ENCODE measurements at places on chromosomes 11 and 22. TPM values are rescaled to one million over a fixed set of nuclear protein-coding genes. Genes with fewer than 3 reads are reported as not detected.

DNA sequence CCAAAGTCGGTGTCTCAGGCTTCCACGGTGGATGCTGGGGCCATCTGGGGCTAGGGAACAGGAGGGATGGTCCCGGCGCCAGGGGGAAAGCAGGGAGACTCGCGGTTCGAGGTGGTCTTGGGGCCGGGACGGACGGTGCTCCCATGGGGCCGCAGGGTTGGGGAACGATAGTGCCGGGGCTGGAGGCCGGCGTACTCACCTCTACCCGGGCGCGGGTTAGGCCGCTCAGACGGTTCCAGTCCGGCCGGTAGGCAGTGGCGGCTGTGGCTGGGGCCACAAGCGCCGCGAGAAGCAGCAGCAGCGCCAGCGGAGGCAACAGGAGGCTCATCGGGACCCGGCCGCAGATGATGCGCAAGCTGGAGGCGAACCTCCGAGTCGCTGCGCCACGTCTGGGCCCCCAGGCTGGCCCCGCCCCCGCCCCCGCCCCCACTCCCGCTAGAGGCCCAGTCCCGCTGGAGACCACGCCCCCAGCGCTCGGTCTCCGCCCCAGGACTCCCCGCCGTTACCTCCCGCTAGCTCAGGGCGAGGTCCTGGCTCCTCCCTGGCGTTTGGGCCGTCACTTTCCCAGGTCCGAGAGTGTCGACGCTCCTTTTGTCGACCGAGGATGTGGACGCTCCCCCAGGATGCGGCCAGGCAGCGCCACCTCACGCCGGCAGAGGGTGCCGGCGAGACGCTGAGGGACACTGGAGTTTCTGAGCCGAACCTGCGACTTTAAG, at the start of gene SELENOM:
Gene SELENOM (minus strand): TSS at position 391 of the 716 bp plus-strand sequence. CDS start 63 bp downstream, at position 328.
- DNase-seq, result peak; percentile 91
- H3K36me3 ChIP-seq, result peaks cover 3% of the 10 kb centered on the region
- peaks cover 5% of the 10 kb centered on the region for H3K4me1 ChIP-seq
- H3K27me3 ChIP-seq, result no peaks in the 10 kb centered on the region

- no peak overlapping the region for H3K4me3 ChIP-seq
- H3K27ac ChIP-seq, result no peak overlapping the region
- no peaks in the 10 kb centered on the region for H3K4me1 ChIP-seq
Observed at GRCh38 chr11:123040111-123040432, 21.9 kb downstream of the HSPA8 start.

DNA sequence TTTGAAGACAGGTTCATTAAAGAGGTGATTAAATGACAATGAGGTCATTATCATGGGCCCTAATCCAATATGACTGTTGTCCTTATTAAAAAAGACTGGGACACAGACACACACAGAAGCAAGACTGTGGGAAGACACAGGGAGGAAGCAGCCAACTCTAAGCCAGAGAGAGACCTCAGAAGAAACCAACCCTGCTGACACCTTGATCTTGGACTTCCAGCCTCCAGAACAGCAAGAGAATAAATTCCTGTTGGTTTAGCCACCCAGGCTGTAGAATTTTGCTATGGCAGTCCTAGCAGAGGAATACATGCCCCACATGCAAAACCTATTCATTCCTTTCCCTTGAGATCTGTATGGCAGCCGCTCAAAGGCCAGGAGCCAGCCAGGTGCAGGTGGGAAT, 35.6 kb upstream of the CACNG2 start:
- H3K36me3 ChIP-seq, result no peaks in the 10 kb centered on the region
- no peak for DNase-seq
- H3K4me1 ChIP-seq, result no peaks in the 10 kb centered on the region
- H3K4me3 ChIP-seq, result no peak overlapping the region

DNA sequence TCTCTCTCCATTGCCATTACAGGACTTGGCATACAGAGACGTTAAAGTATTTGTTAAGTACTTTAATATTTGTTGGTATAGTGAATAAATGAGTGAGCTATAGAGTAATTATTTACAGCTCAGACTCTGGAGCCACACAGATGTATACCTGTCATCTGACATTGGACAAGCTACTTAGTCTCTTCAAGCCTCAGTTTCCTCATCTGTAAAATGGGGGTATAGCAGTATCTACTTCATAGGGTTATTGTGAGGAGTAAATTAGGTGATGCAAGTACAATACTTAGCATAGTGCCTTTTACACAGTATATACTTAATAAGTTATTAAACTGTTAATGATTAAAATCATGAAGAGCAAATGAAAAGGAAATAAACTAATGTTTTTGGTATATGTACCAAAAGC, 203.2 kb downstream of the NAV2 start:
- no peak overlapping the region for H3K27ac ChIP-seq
- peaks cover 2% of the 10 kb centered on the region for H3K36me3 ChIP-seq
- H3K4me1 ChIP-seq, result peaks cover 34% of the 10 kb centered on the region
- DNase-seq, result no peak

DNA sequence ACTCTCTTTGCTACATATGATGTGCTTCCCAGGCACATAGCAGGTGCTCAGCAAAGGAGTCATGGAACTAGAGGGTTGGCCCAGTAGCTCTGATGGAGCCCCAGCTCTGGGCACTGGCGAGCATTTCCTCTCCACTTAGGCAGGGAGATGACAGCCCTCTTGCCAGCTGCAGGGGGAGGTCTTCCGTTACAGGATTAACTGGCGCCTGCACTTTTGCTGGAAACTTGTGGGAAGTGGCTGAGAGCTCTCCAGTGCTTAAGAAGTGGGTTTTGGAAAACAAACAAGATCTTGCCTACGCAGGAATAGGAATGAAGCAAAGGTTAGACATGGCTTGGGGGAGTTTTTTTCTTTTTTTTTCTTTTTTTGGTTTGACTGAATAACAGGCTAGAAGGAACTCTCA, 75.5 kb downstream of the MICAL2 start:
- no peak overlapping the region for H3K4me3 ChIP-seq
- H3K27me3 ChIP-seq, result no peaks in the 10 kb centered on the region
- H3K4me1 ChIP-seq, result no peaks in the 10 kb centered on the region
- H3K27ac ChIP-seq, result no peak overlapping the region
- no peak for DNase-seq

DNA sequence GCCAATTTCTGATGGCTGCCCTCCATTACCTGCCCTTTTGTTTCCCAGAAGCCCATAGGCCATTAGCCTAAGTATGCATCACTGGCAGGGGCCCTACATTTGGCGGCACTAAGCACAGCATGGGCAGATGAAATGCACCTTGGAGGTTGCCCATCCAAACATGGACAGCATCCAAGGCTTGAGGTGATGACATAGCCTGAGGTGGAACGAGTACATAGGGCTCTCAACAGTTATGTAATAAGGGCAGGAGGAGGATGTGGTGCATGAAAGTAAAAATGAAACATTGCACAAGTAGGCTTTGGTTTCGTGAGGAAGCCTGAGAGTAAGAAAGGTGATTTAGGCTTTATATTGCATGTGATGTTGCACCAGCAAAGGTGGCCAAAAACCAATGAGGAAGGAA, 148.1 kb downstream of the FAM76B start:
- no peak overlapping the region for H3K27ac ChIP-seq
- no peaks in the 10 kb centered on the region for H3K36me3 ChIP-seq
- H3K27me3 ChIP-seq, result no peaks in the 10 kb centered on the region

GRCh38 chr22:34960005-34960404, 106.0 kb upstream of the ISX start:
- H3K36me3 ChIP-seq, result no peaks in the 10 kb centered on the region
- H3K4me1 ChIP-seq, result no peaks in the 10 kb centered on the region
- no peak overlapping the region for H3K4me3 ChIP-seq
- H3K27ac ChIP-seq, result no peak overlapping the region

DNA sequence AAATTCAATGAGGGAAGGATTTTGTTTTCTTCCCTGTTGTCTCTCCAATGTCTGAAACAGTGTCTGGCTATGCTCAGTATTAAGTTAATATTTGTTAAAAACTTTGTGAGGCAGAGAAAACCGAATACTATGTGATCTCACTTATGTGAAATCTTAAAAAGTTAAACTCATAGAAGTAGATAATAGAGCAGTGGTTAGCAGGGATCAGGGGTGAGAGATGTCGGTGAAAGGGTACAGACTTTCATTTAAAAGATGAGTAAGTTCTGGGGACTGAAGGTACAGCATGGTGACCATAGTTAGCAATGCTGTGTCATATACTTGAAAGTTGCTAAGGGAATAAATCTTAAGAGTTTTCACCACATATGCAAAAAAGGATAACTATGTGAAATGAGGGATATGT, 244.6 kb downstream of the AASDHPPT start:
- H3K27ac ChIP-seq, result no peak overlapping the region
- DNase-seq, result no peak
- H3K4me1 ChIP-seq, result no peaks in the 10 kb centered on the region
- H3K4me3 ChIP-seq, result no peak overlapping the region

DNA sequence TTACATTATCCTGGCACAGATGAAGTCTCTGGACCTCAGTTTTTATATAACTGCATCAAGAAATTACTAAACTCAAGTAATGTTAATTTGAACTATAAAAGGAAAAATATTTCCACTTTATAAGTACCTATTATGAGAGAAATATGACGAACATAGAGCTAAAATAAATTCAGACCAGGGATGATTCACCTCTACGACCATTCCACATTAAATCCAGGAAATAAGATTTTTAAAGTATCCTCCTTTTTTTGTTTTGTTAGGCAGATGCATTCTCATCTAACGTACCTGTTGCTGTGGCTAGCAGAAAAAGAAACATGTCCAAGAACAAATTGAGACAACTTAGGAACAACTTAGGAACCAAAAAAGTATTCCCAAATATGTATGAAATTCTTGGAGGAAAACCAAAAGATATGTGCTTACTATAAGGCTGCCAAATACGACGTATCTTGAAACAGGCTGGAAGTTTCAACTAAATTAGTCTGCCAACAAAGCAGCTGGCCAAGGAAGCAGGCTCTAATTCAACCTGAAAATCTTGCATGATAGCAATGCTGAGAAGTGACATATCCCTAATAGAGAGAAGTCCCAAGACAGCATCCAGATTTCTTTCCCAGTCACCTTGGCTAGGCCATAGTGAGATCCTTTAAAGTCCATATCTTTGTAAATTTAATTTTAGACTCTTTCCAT, 15.7 kb downstream of the SPTY2D1 start:
- H3K4me3 ChIP-seq, result no peak overlapping the region
- no peak overlapping the region for H3K27ac ChIP-seq
- H3K4me1 ChIP-seq, result peaks cover 7% of the 10 kb centered on the region
- H3K36me3 ChIP-seq, result peaks cover 11% of the 10 kb centered on the region
- DNase-seq, result no peak

DNA sequence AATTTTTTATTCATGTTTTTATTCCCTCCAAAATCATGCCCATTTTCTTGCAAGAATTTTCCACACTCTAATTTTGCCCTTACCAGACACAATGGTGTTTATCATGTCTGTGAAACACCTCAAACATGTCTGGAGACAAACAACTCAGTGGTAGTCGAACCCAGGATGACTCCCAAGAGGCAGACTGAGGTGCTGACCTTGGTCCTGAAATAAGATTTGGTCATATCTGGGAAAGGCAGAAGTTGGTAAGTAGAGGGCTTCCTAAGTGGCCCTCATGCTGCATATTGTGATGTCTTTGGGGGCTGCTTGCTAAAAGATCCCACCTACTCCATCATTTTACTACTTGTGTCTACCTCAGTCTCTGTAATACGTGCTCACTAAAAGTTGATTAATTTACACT, 369.4 kb upstream of the ISX start:
- H3K4me3 ChIP-seq, result no peak overlapping the region
- no peaks in the 10 kb centered on the region for H3K4me1 ChIP-seq
- no peaks in the 10 kb centered on the region for H3K36me3 ChIP-seq
- DNase-seq, result no peak
- H3K27ac ChIP-seq, result no peak overlapping the region

- no peak for DNase-seq
- H3K4me3 ChIP-seq, result no peak overlapping the region
- H3K4me1 ChIP-seq, result no peaks in the 10 kb centered on the region
- H3K27ac ChIP-seq, result no peak overlapping the region
Observed at GRCh38 chr11:121904148-121904547, 211.9 kb downstream of the BLID start.

DNA sequence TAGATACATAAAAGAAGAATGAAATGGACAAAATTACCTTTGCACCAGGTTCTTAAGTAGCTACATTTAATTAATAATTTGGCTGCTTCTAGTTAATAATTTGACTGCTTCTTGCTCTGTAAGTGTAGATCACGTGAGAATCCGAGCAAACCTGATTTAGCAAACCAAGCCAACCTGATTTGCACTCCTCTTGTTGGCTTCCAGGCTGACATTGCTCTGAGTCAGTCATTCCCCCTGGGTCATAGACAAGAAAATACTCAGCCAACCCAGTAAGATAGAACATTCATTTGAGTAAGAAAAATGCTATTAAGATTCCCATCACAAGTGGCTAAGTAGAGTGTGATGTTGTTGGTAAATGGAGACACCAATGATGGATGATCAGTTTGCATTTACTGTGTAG, 304.1 kb downstream of the C11orf87 start:
- H3K36me3 ChIP-seq, result no peaks in the 10 kb centered on the region
- no peaks in the 10 kb centered on the region for H3K27me3 ChIP-seq
- no peaks in the 10 kb centered on the region for H3K4me1 ChIP-seq
- H3K4me3 ChIP-seq, result no peak overlapping the region

- no peak for DNase-seq
- H3K4me3 ChIP-seq, result no peak overlapping the region
- no peaks in the 10 kb centered on the region for H3K4me1 ChIP-seq
- H3K27me3 ChIP-seq, result no peaks in the 10 kb centered on the region
- H3K27ac ChIP-seq, result no peak overlapping the region
- no peaks in the 10 kb centered on the region for H3K36me3 ChIP-seq
Observed at GRCh38 chr11:87934182-87934581, 241.1 kb downstream of the RAB38 start.

OR10G7 gene
- not detected for total RNA-seq

LRRC10B gene
- not detected for total RNA-seq

MPPED1 gene
- 0.89 TPM for total RNA-seq

OR4D5 gene
- total RNA-seq, result not detected

PDGFB gene
- total RNA-seq, result 2.5 TPM

SAA2 gene
- total RNA-seq, result 6.4 TPM

PANX2 gene
- 2.3 TPM for total RNA-seq

SYCE3 gene
- total RNA-seq, result not detected

ZBTB16 gene
- 8.9 TPM for total RNA-seq

Measured in liver (tissue), 10 donors.